Uterus (tissue), 4 donors: ENCODE measurements at places on chromosomes 11 and 22. TPM values are rescaled to one million over a fixed set of nuclear protein-coding genes. Genes with fewer than 3 reads are reported as not detected.

DNA sequence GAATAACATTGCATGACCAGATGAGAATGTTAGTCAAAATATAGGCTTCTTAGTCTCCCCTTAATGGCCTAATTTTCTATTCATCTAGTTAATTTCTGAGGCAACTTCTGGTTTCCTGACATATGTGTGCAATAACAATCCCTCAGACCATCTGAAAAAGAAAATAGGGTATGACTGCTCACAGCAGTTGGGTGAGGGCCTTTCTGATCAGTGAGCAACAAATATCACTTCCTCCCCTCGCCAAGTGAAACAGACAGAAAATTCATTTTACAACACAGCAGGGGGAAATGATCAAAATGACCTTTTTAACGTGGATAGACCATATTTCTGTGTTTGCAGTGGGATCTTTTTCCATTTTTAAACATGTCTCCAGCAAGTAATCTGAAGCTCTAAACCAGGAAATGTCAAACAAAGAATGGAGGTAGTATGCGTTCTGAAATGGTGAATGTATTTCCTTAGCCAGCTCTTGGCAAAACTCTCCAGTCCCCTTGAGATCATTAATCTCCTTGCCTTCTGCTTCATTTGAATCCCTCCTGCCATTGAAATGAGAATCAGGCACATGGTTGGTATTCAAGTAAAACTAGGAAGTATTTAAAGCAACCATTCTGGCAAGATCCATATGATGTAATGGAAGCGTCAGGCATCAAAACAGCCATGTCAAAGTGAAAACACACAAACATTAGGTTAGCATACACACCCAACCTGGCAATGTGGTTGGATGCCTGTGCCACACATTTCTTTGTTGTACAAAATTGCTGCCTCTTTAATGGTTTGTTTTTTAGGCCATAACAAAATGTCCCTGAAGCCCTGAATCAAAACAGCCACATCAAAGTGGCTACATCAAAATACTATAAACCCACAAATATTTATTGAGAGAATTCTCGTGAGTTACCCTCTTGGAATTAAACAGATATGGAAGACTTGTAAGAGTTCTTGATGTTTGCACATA, 100.1 kb downstream of the SLC1A2 start:
- DNase-seq: no peak

DNA sequence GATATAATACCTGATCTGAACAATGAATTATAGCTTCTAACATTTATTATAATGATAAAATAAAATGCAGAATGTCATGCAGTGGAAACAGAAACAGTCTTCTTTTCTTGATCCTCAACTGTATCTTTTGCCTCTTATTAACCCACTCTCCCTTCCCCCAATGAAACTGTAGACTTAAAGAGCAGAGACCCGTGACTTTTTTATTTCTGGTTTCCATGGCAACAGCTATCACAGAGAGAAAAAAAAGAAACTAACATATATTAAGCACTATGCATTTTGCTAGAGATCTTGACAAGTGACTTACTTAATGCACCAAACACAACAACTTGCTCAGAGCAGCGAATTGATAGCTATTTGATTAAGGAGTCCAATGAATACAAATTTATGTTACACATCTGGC, 69.3 kb downstream of the RAB38 start:
- no peak for DNase-seq

GRCh38 chr11:129705341-129705740, 110.3 kb upstream of the TMEM45B start:
- DNase-seq: no peak

- peak; percentile 86 for DNase-seq
Observed at GRCh38 chr11:61797263-61797944, 4.7 kb downstream of the FEN1 start.

GSTT2B gene
- 4.7 TPM for total RNA-seq
